Thoracic aorta (tissue), 2 donors: ENCODE measurements at places on chromosomes 5 and 9. TPM values are rescaled to one million over a fixed set of nuclear protein-coding genes. Genes with fewer than 3 reads are reported as not detected.

DNA sequence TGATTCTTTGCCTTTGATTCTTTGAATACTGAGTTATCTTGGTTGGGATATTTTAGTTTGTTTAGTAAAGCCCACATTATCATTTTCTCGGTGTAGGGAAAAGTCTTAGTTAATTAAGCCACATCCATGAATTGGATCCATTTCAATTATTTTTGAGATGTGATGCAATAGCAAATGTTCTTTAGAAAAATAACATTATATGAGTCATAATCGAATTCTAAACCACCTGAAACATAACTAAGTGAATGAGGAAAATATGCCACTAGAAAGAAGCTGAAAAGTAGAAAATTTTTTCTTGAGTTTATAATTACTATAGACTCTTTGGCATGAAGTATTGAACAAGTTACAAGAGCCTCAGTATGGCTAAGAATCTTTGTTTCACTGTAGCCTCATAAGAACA, 17.5 kb upstream of the CCDC192 start:
- DNase-seq: no peak

- DNase-seq: no peak
These were observed 797 bp downstream of the FAM78A start for GRCh38 chr9:131275332-131276093.

DNA sequence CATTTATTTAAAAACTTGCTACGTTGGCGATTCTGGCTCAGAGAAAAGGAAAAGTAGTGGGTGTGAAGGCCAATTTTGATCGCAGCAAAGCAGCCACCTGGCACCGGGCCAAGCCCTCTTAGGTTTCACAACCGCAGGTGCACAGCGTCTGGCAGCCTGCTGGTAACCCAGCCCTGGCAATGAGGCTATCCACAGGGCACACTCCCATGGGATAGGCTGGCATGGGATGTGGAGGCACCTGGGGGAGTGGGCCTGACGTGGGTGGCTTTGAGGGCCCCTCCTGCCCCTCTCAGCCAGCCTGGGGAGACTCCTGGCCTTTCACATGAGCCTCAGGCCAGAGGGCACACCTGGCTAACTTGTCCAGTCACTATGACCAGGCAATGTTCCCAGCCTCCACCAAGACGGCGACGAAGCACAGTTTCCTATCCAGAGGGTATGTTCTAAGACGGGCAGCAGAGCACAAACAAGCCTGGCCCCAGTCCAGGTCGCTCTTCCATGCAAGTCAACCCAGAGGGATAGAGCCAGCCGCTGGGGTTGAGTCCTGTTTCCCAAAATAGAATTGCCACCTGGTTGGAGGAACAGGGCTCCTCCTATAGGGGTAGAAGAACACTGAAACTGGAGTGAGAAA, 19.0 kb downstream of the CMBL start:
- DNase-seq: no peak

DNA sequence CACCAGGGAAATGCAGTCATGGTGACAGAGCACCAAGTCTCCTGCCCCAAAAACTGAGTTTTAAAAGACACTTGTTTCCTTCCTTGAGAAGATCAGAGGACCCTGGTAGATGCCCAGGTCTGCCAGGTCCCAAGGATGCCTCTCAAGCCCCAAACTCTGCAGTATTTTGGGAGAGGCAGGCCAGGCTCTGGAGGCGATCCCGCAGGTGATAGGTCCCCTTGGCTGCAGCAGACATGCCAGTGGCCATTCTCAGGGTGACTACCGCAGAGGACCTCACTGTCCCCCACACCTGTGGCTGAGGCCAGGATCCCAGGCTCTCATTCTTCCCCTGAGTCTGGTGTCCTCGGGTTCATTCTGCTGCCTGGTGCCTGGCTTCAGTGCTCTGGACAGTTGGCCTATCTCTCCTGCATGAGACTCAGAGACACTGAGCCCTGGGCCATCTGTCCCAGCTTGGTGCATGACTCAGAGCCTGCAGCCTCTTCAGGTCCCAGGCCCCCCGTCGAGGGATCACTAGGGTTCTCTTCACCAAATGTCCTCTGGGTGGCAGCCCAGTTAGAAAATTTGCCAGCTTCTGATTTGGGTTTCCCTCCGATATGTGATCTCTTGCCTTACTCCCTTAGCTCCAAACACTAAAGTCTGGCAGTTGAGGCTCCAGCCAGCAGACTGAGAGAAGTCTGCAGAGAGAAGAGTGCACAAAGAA, 59.7 kb upstream of the GARNL3 start:
- no peak for DNase-seq

- DNase-seq: no peak
These were observed 502.8 kb upstream of the PAPPA start for GRCh38 chr9:115650768-115651167.

GRCh38 chr5:75666801-75667200, 50.4 kb downstream of the POC5 start:
- no peak for DNase-seq

GRCh38 chr5:93311881-93312280, 269.1 kb downstream of the NR2F1-AS1 start:
- DNase-seq: no peak

DNA sequence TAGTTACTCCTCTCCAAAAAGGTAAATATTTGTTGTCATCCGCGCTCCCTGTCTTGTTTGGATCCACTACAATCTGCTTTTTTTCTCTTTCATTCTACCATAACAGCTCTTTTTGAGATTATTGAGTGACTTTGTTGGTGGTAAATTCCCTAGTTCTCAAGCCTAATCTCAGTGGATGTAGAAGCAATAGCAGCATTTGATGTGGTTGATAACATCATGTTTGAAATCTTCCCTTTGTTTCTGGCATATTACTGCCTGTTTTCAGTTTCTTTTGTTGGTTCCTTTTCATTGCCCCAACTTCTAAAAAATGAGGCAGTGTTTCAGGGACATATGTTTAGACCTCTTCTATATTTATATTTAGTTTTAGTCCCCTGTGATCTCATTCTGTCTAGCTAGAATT, 8.9 kb downstream of the CDC42SE2 start:
- no peak for DNase-seq

GRCh38 chr5:72241346-72242003, 78.6 kb downstream of the MRPS27 start:
- DNase-seq: no peak

GRCh38 chr9:123108976-123109375, 75.5 kb downstream of the GPR21 start:
- no peak for DNase-seq

DNA sequence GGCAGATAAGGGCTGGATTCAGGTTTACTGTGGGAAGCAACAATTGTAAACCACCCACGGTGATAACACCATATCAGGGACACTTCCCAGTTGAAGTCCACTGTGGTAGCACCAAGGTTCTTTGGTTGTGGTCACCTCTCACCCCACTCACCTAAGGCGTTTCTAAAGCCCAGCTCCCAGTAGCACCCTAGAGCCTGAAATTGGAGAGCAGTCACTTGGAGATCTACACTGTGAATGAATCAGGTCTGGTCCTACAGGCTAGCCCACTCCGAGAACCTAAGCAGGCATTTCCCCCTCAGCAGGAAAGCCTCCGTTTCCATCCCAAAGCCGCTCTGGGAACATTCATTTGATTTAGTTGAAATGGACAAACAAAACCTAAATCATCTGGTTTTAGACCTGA, 191.3 kb downstream of the TTC39B start:
- DNase-seq: no peak

GRCh38 chr9:132144708-132145365, 17.0 kb upstream of the NTNG2 start:
- no peak for DNase-seq

DNA sequence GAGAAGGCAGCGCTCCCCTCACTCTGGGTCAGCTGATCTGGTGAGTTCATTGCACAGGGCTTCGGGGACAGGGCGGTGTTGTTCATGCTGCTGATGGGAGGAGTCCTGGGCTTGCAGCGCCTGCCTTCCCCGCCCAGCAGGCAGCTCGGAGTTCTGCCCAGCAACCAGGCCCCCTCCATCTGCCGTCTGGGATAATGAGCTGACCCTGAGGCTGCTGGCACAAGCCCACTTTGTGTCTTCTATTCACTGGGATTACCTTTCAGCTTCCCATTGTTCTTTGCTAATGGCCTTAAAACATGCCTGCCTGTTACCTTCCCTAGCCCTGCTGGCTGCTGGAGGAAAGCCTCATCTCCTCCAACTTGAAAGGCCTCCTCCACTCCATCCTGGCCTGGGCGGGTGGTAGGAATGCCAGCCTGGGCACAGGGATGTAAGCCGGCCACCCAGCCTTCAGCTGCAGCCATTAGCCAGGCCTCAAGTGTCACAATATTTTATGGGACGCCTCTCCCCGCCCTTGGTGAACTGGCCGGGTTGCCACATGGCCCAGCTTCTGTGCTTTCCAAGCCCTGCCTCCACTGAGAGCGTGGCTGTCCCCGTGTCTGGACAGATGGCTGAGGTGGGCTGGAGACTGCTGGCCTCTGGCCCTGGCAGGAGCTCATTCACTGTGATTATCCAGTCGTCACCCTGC, 70.4 kb downstream of the GADD45G start:
- no peak for DNase-seq

GRCh38 chr9:1047591-1048230, 2.4 kb upstream of the DMRT2 start:
- no peak for DNase-seq

- no peak for DNase-seq
These were observed 10.4 kb upstream of the ANKRD33B start for GRCh38 chr5:10553476-10553875.

DNA sequence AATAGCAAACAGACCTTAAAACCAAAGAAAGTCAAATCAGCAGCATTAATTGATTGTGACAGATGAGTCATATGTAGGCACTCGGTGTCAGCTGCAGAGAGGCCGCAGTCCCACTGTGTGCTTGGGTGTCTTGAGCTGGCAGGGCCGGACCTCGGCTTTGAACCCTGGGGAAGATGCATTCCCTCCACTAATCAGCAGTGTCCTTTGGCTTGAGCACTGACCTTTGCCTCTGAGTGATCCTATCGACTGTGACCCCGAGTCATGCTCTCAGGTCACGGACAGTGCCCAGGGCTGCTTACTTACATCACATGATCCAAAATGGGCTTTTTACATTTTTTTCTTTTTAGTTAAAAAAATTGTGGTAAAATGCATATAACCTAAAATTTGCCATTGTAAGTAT, 188.7 kb downstream of the GADD45G start:
- DNase-seq: no peak

DNA sequence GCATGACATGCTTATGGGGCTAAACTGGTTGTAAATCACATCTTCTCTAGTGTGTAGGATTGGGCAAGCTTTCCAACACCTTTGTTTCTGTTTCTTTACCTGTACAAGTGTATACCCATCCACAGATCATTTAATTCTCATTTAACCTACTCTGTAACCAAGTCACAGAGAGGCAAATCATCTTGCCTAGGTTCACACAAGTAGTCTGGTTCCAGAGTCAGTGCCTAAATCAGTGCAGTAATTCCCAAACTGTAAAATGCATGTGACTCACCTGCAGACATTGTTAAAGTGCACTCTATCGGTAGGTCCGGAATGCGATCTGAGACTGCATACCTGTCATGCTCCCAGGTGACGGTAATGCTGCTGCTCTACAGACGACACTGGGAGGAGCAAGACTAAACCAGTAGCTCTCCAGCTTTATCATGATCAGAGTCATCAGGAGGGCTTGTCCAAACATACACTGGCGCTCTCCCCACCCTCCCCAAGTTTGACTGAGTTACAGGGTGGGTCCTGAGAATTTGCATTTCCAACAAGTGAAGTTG, 107.9 kb upstream of the FREM1 start:
- DNase-seq: no peak

DNA sequence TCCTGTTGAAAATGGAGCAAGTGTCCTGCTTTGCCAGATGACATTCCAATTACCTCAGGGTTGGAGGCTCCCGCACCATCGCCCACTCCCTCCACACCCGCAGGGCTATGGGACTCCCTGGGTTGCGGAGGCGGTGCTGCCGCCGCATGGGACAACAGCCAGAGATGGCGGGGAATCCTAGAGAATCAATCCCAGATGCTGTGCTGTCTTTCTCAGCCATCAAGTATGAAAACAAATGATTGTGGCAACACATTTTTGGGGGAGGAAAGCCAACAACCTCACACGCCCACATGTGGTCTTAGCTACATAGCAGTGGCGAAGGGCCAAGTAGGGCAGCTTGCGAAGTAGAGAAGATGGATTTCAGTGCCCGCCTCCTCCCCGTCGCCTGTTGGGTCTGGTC, 46.7 kb downstream of the IL31RA start:
- DNase-seq: no peak

GRCh38 chr5:139543423-139543991, 17.6 kb upstream of the UBE2D2 start:
- DNase-seq: no peak

DNA sequence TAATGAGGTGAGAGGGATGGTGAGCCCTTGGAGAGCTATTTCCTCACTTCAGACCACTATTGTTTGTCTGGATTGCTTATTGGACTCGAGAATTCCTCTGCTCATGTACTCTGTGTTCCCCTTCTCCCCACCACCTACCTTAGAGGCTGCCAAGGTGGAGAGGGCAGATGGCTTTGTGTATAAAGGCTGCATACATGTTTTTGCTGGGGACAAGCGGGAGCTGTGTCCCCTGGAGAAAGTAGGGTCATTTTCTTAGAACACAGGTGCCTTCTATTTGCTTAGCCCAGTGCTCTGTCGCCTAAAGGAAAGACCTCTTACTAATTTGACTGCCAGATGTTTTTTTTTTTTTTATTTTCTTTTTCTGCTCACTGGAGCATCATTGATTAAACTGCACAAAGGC, 29.7 kb downstream of the RASGRF2 start:
- DNase-seq: no peak

DNA sequence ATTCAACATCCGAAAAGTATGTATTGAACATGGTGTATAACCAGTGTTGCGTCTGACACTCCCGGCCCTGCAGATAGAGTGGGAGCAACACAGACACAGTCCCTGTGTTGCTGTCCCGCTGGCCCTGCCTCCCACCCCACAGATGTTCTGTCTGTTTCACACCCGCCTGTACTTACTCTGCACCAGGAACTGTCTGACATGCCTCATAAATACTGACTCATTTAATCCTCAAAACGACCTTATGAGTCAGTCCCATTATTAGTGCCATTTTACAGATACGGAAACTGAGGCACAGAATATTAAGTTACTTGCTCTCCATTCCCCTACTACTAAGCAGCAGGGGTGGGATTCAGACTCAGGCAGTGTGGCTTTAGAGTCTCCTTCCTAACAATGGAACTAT, 109.8 kb upstream of the NFIL3 start:
- no peak for DNase-seq

- DNase-seq: no peak
These were observed 40.7 kb downstream of the TLR4 start for GRCh38 chr9:117744856-117745389.

DNA sequence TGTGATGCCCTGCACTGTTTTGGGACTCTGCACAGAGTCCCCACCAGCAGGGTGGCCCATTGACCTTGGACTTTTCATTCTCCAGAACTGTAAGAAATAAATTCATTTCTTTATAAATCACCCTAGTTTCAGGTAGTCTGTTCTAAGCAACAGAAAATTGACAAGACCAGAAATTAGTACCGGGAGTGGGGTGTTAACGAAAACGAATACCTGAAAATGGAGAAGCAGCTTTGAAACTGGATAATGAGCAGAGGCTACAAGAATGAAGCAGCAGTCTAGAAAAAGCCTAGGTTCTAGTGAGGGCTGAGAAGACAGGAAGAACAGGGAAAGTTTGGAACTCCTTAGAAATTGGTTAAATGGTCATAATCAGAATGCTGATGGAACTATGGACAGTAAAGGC, 2.1 kb upstream of the MCC start:
- no peak for DNase-seq

GRM6 gene
- not detected for total RNA-seq

SPATA31D4 gene
- not detected for total RNA-seq

RAB3C gene
- total RNA-seq: 0.41 TPM

PLAC8L1 gene
- not detected for total RNA-seq

SLC36A2 gene
- total RNA-seq: not detected

GEMIN5 gene
- total RNA-seq: 13.4 TPM

CORO2A gene
- total RNA-seq: 1.2 TPM

MSMP gene
- total RNA-seq: not detected

C8G gene
- not detected for total RNA-seq

PCDHA9 gene
- 0.35 TPM for total RNA-seq

TENT4A gene
- 34.5 TPM for total RNA-seq
